Endothelial cell of umbilical vein (primary cell): ENCODE measurements at places on chromosomes 3 and 15. TPM values are rescaled to one million over a fixed set of nuclear protein-coding genes. Genes with fewer than 3 reads are reported as not detected.

DNA sequence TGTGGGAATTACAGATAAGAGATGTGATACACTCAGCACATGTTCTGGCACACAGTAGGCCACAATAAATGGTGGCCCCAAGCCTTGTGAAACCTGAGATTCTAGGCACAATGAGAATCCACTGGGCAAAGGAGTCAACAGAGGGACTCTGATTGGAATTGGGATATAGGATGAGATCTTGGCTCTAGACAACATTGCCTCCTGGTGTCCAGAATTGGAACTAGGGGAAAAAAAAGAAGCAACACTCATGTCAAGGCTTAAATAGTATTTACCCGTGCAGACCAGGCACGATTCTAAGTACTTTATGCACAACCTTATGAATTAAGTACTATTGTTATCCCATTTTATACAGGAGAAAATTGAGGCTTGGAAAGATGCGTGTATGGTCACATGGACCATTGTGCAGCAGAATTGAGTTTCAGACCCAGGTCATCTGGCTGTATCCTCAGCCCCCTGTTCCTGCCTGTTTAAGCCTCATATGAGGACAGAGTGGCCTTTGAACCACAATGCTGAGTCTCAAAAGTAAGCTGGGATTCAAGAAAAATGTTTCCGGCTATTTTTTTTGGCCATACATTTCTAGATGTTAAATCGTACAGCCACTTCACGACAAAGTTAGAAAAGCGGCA, 124.8 kb downstream of the SV2B start:
- DNase-seq = peak; percentile 54

DNA sequence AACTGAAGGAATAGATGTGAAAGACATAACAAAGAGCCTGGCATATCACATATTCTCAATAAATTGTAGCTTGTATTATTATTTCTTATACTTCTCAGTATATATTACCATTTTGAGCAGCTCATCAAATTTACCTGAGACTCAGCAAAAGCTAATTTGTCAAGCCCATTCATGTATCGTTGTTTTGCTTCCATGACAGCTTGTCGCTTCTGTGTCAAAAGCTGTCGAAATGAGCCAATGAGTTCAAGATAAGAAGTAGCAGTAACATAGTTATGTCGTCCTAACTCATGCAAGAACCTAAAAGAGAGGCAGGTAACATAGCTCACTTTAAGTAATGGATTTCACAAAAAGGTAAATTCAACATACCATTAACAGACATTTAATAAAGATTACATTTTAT, 93.8 kb upstream of the ASB14 start:
- no peak for DNase-seq

GRCh38 chr3:138348754-138349739, 668 bp downstream of the MRAS start:
- DNase-seq = peak; percentile 11

GRCh38 chr15:59178151-59178695, 28.4 kb upstream of the LDHAL6B start:
- no peak for DNase-seq

DNA sequence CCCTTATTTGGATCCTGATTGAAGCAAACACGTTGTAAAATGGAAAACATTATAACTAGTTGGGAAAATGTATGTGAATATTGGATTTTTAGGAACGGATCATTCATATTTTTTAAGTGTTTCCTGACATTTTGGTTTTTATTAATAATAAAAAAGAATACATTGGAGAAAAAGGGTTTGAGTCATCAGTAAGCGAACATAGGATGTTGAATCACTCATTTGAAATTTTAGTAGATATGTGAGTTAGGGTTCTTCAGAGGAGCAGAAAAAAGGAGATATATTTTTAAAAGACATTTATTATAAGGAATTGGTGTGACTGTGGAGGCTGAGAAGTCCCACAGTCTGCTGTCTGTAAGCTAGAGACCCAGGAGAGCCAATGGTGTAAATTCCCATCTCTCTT, 258.5 kb downstream of the PTPRG start:
- no peak for DNase-seq

DNA sequence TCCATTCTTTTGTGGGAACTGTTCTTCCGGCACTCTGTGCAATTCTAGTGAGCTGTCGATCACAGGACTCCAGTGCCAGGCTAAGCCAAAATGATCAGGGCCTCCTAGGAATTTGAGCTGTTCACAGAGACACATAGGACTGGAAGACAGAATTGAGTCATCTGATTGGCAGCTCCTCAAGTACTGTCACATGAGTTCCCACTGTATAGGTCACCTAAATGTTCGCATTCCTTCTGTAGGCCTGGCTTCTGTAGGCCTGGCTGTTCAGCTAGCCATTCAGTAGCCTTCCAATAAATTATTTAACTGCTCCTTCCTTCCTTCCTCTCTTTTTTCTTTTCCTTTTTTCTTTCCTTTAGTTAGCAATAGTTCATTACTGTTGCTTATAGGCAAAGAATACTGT, 4.3 kb downstream of the PROS1 start:
- no peak for DNase-seq

GRCh38 chr3:61814674-61815073, 253.3 kb downstream of the PTPRG start:
- DNase-seq = no peak

DNA sequence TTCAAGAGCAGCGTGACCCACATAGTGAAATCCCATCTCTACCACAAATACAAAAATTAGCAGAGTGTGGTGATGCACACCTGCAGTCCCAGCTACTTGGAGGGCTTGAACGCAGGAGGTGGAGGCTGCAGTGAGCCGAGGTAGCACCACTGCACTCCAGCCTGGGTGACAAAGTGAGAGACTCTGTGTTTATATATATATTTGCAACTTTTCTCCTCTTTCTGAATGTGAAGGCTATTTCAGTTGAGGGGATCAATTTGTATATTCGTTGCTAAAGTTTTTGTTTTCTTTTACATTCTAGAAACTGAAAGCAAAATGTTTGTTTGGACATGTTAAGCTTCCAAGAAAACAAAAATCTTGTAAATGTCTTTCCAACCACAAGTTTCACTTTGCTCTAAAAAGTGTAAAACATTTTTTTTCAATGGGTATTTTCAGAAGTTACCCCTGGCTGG, 29.8 kb upstream of the FAM98B start:
- DNase-seq = no peak

- DNase-seq = no peak
Measured at GRCh38 chr3:192077795-192078497, 617.0 kb downstream of the PYDC2 start.

Gene PDCD6IP
- 265 and 268 TPM in 2 replicates for total RNA-seq

Gene SEMA7A
- total RNA-seq = 1.3 and 1.7 TPM in 2 replicates
